ENCODE measurements at places on chromosomes 2 and 18. TPM values are rescaled to one million over a fixed set of nuclear protein-coding genes. Genes with fewer than 3 reads are reported as not detected.

DNA sequence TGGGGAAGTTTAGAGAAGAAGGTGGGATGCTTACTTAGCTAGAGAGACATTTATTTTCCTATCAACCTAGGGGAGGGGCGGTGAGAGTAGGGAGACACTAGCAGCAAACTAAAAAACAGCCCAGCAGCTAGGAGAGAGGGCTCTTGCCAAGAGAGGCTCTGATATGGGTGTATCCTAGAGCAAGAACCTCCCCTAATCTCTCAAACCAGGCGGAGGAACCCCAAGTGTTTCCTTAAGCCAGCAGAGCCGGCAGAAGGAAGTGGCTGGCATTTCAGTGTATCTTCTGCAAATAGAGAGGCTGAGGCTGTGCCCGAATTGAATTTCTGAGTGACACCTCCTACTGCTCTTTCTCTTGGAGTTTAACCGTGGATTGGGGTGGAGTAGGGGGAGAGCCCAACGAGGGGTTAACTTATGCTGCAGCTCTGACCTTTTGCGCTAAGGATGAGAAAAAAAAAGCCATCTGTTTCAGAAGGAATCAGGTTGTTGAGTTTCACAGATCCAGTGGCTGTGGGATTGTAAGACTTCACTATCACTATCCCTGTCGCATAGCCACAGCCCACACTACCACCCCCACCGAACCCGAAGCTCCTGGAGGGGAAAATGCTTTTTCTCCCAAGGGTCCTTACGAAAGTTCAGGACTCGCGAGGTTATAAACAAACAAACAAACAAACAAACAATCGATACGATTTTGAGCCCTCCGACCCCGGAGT is 1.4 kb downstream of the ST8SIA5 start:
- no peak overlapping the region for H3K27ac ChIP-seq
- DNase-seq, result no peak
- H3K4me3 ChIP-seq, result no peak overlapping the region
- H3K4me1 ChIP-seq, result no peaks in the 10 kb centered on the region
- H3K36me3 ChIP-seq, result no peaks in the 10 kb centered on the region
- no peaks in the 10 kb centered on the region for H3K27me3 ChIP-seq

DNA sequence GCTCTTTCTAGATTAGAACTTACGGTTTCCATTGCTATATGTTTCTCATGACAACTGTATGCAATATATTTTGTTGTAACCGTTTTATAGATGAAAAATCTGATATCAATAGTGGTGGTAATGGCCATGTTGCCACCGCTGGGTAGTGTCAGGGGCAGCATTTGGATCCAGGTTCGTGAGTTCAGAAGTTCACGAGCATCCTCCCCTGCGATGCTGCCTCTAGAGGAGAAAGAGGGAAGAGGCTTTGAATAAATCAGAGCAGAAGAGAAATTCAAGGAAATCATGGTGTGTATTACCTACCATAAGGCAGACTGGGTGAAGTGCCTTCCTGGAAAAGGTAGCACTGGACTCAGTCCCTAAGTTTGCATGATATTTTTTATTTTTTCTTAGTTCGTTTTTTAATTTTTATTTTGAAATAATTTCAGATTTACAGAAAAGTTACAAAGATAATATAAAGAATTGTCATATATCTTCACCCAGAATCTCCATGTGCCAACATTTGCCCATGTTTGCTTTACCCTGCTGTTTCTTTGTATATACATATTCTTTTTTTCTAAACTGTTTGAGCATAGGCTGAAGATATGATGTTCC is 3.3 kb upstream of the ZBTB7C start:
- no peaks in the 10 kb centered on the region for H3K36me3 ChIP-seq
- H3K4me3 ChIP-seq, result no peak overlapping the region
- H3K4me1 ChIP-seq, result no peaks in the 10 kb centered on the region
- no peak overlapping the region for H3K27ac ChIP-seq
- peak; percentile 41 for DNase-seq

GRCh38 chr2:64393383-64394010 is 60.5 kb upstream of the LGALSL start:
- DNase-seq, result peak; percentile 12
- no peaks in the 10 kb centered on the region for H3K4me1 ChIP-seq
- no peaks in the 10 kb centered on the region for H3K27me3 ChIP-seq
- H3K27ac ChIP-seq, result no peak overlapping the region
- H3K36me3 ChIP-seq, result no peaks in the 10 kb centered on the region

DNA sequence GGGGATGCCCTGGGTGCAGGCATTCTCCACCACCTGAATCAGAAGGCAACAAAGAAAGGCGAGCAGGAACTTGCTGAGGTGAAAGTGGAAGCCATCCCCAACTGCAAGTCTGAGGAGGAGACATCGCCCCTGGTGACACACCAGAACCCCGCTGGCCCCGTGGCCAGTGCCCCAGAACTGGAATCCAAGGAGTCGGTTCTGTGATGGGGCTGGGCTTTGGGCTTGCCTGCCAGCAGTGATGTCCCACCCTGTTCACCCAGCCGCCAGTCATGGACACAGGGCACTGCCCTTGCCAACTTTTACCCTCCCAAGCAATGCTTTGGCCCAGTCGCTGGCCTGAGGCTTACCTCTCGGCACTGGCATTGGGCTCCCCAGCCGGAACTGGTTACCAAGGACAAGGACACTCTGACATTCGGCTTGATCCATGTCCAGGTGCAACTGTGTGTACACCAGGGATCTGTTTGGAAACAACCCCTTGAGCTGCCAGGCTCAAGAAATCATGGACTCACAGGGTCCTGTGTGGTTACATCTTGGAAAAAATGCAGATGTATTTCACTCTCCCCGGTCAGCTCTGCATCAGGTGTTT is 31.8 kb downstream of the SLC1A4 start:
- H3K4me3 ChIP-seq, result no peak overlapping the region
- H3K4me1 ChIP-seq, result no peaks in the 10 kb centered on the region
- no peak for DNase-seq
- no peaks in the 10 kb centered on the region for H3K27me3 ChIP-seq
- no peaks in the 10 kb centered on the region for H3K36me3 ChIP-seq

DNA sequence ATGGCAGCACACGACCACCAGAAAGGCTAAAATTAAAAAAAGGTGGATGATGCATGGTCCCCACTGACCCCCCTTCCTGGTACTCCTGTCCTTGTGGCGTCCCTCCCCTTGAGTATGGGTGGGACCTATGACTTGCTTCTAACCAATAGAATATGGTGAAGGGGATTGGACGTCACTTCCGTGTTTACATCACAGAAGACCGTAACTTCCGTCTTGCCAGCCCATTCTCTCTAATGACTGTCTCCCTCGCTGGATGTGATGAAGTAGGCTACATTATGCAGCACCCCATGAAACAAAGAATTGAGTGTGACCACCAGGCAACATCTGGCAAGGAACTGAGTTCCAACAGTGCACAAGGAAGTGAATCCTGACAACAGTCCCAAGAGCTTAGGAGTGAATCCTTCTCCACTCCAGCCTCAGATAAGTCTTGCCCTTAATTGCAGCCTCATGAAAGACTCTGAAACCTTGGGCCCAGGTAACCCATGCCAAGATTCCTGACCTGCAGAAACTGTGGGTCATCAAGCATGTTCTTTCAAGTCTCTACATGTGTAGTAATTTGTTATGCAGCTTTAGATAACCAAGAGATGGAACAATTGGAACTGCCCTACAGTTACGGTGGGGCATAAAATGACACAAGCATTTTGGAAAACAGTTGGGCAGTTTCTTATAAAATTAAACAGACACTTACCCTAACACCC is 80.1 kb upstream of the NPAS2 start:
- no peak overlapping the region for H3K4me3 ChIP-seq
- H3K36me3 ChIP-seq, result no peaks in the 10 kb centered on the region
- DNase-seq, result no peak
- H3K27me3 ChIP-seq, result no peaks in the 10 kb centered on the region
- peaks cover 24% of the 10 kb centered on the region for H3K4me1 ChIP-seq

DNA sequence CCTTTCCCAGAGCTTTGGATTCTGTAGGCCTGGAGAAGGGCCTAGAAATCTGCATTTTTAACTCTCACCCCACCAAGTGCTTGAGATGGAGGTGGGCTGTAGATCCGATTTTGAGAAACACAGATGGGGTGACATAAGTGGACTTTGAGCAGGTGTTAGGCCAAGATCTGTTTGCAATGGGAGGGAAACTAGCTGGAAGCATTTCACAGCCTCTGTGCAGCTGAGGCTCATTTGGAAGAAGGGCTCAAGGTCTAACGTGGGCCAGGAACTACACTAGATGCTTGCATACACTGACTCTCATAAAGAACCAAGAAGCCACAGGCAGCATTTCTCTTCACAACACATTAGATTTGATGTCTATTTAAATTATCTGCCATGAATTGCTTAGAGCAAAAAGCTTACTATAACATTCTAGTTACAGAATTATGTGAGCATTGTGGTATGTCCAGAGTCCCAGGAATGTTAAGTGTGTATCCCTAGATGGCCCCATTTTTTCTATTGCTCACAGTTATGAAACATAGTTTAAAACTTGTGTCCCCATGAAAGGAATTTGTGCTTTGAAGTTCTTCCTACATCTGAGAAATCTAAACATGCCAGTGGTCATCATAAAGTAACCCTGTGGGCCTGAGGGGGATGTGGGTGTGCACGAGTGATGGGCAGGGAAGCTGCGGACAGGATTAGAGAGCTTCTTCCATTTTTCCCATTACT is 77.2 kb downstream of the CD28 start:
- no peak overlapping the region for H3K27ac ChIP-seq
- DNase-seq, result no peak
- peaks cover 11% of the 10 kb centered on the region for H3K4me1 ChIP-seq
- no peak overlapping the region for H3K4me3 ChIP-seq

GRCh38 chr2:229244975-229245374 is 26.1 kb downstream of the PID1 start:
- H3K36me3 ChIP-seq, result no peaks in the 10 kb centered on the region
- H3K27me3 ChIP-seq, result no peaks in the 10 kb centered on the region
- H3K27ac ChIP-seq, result no peak overlapping the region
- H3K4me1 ChIP-seq, result no peaks in the 10 kb centered on the region
- DNase-seq, result no peak

DNA sequence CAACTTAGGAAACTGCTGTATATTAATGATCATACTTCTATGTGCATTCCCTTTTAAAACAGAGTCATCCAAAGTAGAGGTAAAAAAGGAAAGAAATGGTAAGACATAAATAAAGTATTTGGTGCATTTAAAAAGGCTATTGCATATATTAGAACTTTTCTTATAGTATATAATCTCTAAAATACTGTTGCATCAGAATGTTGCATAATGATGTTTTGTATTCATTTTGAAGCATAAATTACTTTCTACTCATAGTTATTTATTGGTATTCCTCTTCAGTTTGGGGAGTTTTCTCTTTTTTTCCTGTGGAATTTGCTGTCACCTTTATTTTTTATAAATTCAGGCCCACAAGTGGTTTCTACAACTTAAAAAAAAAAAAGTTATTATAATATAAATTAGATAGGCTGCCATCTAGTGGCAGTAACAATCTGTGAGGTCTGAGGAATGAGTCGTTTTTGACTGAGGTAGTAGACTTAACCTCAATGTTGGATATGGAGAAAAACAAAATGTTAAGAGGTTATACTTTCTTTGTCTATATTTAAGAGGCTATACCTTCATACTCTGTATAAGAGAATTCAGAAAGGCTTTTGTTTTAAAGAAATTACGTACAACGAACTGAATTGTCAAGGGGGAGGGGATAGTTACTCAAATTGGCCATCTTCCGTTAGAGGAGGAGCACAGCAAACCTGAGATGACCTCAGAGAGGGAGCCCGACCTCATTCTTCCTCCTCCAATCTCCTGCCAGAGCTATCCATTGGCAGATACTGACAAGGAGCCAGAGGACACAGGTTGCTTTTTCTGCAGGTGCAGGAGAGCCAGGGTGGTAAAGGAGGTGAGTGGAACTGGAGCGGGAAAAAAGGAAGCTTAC is 23.8 kb downstream of the ANKAR start:
- H3K4me3 ChIP-seq, result no peak overlapping the region
- no peaks in the 10 kb centered on the region for H3K4me1 ChIP-seq
- no peak overlapping the region for H3K27ac ChIP-seq
- peak; percentile 68 for DNase-seq
- H3K27me3 ChIP-seq, result no peaks in the 10 kb centered on the region

DNA sequence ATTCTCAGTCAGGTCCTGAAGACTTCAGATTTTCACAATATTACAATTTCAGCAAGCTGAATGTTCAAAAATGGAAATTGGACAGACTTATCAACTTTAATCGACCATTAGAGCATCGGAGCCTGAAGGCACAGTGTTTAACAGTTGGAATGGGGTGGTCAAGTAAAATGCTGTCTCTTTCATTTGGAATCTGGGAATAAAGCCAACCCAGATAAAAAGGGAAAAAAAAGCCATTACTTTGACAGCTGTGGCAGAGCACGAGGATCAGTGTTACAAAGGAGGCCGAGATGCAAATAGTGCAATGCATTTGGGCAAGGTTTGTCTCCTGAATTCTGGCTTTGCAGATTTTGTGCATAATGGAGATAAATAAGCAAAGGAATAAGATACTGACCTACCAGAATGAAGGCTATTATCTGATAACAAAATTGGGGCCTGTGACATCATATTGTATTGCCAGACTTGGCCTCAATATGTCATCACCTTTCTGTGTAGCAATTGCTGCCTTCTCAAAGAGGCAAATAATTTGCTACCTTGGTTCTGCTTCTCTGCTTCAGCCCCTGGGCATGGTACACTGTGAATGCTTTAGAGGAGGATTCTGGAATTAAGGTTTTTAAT is 277.5 kb upstream of the KLHL29 start:
- H3K4me1 ChIP-seq, result no peaks in the 10 kb centered on the region
- no peak overlapping the region for H3K27ac ChIP-seq
- H3K27me3 ChIP-seq, result no peaks in the 10 kb centered on the region
- H3K36me3 ChIP-seq, result no peaks in the 10 kb centered on the region
- H3K4me3 ChIP-seq, result no peak overlapping the region

DNA sequence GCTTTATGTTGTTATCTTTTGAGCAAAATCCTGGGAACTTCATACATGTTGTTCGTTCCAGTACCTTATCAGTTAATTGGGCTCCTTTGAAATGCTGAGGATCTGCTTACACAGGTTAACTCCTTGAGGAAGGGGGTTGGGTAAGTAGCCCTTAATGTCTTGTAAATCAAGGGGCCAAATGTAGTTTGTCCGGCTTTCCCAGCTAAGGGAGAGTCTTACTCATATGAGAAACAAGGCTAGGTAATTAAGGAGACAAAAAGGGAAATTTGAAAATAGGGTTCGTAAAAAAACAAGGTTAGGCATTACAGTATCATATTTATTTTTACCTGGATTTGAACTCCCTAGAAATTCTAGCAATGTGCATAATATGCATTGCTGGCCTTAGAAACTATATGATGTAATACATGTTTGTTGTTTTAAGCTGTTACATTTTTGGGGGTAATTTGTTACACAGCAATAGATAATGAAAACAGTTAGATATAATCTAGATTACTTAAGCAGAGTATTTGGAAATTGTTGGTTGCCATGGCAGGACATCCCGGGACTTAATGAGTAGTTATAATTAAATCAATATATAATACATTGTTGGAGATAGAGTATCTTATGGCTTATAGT is 30.9 kb upstream of the RNF149 start:
- peak; percentile 22 for DNase-seq
- no peak overlapping the region for H3K4me3 ChIP-seq
- no peaks in the 10 kb centered on the region for H3K36me3 ChIP-seq
- H3K27ac ChIP-seq, result no peak overlapping the region

GCG gene
- total RNA-seq, result not detected

LINC00305 gene
- total RNA-seq, result not detected

RNF152 gene
- total RNA-seq, result 2.8 TPM

Data from PC-3 (cell line).